ENCODE measurements at places on chromosomes 16 and 17. TPM values are rescaled to one million over a fixed set of nuclear protein-coding genes. Genes with fewer than 3 reads are reported as not detected.
A peak's percentile ranks its signal among the peaks of the same experiment; 100 is the strongest.

DNA sequence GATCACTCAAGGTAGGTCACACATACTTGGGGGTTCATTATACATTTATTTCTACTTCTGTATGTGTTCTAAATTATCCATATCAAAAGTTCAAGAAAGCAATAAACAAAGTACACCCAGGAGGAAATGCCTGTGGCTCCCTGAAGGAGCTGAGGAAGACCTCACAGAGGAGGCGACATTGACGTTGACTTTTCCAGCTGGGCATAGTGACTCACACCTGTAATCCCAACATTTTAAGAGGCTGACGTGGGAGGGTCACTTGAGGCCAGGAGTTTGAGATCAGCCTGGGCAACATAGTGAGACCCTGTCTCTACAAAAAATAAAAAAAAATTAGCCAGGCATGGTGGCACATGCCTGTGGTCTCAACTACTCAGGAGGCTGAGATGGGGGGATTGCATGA, 16.3 kb downstream of the ITGAD start:
- no peak for DNase-seq

- DNase-seq = no peak
These were observed 247.9 kb downstream of the SEC14L1 start for GRCh38 chr17:77388384-77389306.

HOXB3 gene
- total RNA-seq = 0.50 TPM

RBFOX1 gene
- total RNA-seq = not detected

- DNase-seq = no peak
These were observed 398.7 kb downstream of the SNX29 start for GRCh38 chr16:12375046-12375740.

TRAF4 gene
- total RNA-seq = 247 TPM

DNA sequence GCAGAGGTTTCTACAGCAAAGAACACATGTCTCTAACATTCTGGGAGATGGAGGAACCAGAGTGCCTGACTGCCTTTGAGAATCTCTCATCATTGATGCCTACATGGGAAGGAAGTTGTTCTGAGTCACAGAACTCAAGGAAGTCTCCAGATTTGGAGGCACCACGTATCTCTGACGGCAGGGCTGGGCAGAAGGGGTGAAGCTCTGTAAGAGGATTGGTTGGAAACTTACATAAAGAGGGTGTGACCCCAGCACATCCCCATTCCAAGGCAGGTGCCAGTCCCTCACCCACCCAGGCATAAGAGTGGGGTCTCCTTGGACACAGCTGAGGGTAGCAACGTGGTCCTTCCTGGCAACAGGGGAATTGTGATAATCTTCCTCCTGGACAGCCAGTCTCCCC, 17.4 kb downstream of the TNFRSF13B start:
- no peak for DNase-seq

ACBD4 gene
- total RNA-seq = 4.5 TPM

DNA sequence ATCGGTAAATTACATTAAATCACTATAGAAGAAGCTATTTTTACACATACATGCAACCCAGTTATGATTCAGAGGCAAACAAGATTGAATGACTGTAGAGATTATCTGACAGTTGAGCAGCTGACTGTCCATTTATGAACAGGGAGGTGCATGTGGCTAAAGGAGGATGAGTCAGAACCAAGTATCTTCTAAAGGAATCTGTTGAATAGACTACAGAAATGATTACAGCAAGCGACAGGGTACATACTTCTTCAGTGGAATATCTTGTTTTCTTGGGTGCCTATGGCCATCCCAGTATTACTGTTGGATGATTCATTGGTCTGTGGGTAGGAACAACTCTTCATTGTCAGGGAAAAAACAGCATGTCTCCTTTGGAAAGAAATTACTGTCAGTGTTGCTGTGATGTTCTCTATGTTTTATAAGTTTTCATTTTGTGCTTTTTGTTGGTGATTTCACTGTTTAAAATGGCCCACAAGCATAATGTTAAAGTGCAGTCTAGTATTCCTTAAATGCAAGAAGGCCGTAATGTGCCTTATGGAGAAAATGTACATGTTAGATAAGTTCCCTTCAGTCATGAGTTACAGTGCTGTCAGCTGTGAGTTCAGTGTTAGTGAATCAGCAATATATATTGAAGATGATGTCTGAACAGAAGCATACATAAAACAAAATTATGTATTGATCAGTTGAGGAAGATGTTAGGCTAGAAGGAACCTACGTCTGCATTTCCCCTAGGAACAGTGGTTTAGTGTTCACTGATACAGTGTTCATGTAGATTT, 27.0 kb downstream of the CBFB start:
- no peak for DNase-seq

- peak; percentile 57 for DNase-seq
These were observed 6.1 kb upstream of the STAC2 start for GRCh38 chr17:39231591-39232551.

TP53TG3 gene
- not detected for total RNA-seq

GRCh38 chr17:27733773-27734172, 66.6 kb downstream of the NOS2 start:
- no peak for DNase-seq

DNA sequence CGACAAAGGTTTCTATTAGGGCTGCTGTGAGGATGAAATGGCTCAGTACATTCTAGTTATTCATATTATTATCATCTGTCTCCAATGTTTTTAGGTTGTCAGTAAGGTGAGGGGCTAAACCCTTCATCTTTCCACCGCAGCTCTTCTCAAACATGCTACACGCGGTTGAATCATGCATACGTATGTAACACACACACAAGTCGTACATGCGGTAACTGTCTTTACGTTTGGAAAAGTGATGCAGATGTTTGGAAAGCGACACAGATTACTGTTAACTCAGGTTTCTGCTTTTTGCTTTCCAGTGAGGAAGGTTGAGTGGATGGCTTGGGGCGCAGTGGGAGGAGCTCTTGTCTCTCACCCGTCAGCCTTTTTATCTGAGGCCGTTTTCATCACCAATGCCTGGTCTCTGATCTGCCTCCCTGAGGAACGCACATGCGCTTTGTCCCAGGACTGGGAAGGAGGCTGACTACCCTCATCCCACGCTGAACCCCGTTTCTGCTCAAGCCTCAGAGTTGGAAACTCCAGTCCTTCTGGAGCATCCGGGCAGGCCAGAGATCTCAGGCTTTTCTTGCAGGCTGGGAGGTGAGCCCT, 3.2 kb upstream of the FOXL1 start:
- no peak for DNase-seq

GRCh38 chr17:44792276-44792675, 33.5 kb downstream of the ADAM11 start:
- DNase-seq = no peak

- peak; percentile 64 for DNase-seq
These were observed 946 bp upstream of the TMEM256 start for GRCh38 chr17:7404737-7405349.

KRTAP9-8 gene
- total RNA-seq = not detected

- no peak for DNase-seq
These were observed 90.3 kb downstream of the EMP2 start for GRCh38 chr16:10490141-10490540.

DNA sequence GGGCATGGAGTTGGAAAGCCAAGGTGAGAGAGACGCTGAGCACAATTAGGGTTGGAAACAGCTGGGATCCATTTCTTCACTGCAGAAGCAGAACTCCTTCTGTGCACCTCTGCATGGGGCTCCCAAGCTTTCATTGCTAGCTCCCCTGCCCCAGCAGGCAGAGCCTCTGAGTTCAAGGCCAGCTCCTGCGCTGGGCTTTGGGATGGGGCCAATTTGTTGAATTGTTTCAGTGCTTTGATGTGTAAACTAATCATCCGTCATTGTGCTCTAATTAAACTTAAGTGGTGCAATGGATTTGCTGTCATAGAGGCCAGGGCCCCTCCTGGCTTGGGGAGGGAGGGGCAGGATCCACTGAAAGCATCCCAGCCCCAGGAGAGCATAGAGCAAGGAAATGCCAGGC, 13.5 kb upstream of the LYRM9 start:
- no peak for DNase-seq

GRCh38 chr17:46818316-46818928, at the start of gene WNT3:
WNT3 (minus strand) TSS chr17:46818692; CDS start chr17:46818597, 95 bp downstream.
- DNase-seq = peak; percentile 54

DNA sequence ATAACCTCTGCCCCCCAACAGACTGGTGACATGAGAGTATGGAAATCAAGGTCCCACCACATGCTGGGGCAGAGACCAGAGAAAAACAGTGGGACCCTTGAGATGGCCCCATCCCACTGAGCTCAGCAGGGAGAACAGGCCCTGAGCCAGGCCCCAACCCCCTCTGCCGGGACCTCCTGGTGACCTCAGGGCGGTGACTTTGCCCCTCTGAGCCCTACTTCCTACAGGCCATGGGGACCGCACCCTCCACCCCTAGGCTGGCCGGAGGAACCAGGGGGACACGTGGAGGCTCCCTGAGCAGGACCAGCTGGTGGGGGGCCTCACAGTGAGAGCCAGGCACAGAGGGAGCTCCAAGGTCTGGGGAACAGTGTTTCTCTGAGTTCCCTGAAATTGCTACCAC, 13.8 kb upstream of the SRRM2 start:
- DNase-seq = no peak

GINS2 gene
- 65.8 TPM for total RNA-seq

Data from activated T-cell treated with anti-CD3 and anti-CD28 coated beads, Interleukin-2, amount 50 U/mL, for 4 hours (primary cell).